Activated T-helper 17 cell treated with anti-CD3 and anti-CD28 coated beads, Interleukin-2, amount 50 U/mL, for 72 hours (primary cell): ENCODE measurements at places on chromosomes 6 and 20.

DNA sequence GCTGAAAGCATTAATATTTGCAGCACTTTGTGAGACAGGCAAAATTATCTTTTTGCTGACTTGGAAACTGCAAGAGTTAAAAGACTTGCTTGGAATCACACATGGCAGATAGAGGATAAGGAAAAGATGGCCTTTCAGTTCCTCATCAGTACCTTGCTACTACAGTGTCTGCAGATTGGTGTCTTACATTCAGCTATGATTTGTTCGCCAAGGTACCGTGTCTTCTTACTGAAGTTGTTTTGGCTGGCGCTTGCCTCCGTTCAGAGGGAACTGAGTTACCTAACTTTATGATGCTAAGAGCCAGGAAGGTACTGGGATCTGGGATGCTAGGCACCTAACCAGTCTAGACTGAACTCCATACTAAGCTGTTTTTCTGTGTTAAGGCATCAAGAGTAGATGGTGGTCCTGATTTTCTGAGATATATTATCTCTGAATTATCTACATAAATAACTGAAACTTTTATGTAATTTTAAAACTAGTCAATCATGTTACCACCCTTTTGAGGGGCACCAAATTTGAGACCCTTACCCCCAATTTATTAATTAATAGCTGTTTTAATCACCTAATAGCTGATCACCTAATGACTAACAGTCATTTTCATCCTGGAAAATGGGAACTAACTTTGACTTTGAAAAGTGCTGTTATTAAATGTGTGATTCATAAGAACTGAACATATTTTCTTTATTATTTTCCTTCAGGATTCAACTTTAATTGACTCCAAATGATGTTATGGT, 2.5 kb downstream of the WTAP start:
- ATAC-seq, result no peak

GRCh38 chr6:168318090-168318489, 1.5 kb downstream of the DACT2 start:
- ATAC-seq, result no peak

- ATAC-seq, result no peak
Observed at GRCh38 chr6:1382331-1382882, 7.0 kb upstream of the FOXF2 start.

GRCh38 chr6:5838656-5839396, 167.9 kb downstream of the NRN1 start:
- no peak for ATAC-seq

DNA sequence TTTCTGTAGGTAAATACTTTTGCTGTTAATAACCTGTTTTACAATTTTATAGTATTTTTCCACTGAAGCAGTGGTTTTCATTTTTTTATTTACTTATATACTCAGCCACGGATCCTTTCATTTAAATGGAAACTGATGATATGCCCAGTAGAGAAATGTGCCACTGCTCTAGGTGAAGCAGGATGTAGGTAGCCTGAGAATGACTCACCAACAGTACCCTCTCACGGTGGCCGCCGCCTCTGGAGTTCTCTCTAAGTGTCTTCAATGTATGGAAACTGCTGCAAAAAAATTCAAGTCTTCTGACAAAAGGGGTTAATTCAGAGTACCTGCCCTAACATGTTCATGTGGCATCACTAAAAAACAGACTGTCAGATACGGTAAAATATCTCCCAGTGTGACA, 6.4 kb downstream of the EYA4 start:
- no peak for ATAC-seq

- no peak for ATAC-seq
Observed at GRCh38 chr6:121506761-121507754, 71.6 kb downstream of the GJA1 start.

DNA sequence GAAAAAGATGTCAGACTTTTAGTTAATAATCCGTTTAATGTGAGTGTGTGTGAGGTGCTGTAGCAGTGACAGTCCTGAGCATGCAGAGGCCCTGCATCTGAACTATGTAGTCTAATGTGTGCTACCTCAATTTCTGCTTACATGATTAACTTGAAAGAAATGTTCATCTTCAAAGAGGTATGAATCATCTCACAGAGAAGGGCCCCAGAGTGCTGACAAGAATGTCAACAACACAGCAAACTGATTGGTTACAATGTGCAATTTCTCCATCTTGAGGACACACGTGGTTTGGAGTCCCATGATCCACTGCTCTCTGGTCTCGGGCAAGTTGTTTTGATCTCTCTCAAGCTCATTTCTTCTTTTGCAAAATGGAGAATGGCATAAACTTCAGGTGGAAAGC, 61.7 kb upstream of the EMILIN3 start:
- ATAC-seq, result peak; percentile 83

- ATAC-seq, result no peak
Observed at GRCh38 chr6:131568726-131569125, 4.3 kb upstream of the ARG1 start.

DNA sequence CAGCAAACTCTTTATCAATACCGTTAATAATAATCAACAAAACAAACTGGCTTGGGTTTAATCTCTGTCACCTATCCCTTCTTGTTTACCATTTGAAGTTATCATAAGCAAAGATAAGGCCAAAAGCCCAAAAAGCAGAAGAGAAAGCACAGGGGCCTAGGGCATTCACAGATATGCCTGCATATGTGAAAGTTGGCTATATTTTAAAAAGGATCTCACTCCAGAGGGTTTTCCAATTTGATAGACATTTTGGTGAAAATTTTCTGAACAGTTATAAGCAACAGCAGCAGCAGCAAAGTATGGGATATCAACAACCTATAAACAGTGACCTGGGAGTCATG, 101.1 kb downstream of the ATXN1 start:
- ATAC-seq, result no peak

GRCh38 chr6:43860285-43860684, 90.3 kb downstream of the VEGFA start:
- no peak for ATAC-seq

- ATAC-seq, result no peak
Observed at GRCh38 chr6:113396730-113397129, 460.4 kb upstream of the MARCKS start.

DNA sequence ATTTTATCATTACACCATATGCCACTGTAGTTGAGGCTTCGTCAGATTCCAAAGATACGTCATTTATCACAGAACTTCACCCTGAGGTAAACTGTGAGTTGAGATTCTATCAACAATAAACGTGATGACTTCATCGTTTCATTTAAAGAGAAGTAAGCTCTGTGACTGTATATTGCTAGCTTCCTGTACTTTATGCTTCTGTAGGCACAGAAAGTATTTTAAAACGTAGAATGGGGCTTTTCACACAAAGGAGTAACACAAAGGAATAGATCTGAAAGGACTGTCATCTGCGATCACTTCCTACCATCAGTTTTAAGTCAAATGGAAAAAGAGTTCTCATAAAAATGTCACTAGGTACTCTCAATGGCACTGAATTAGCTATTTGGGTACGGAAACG, 234.4 kb upstream of the MCHR2 start:
- ATAC-seq, result peak; percentile 32

DNA sequence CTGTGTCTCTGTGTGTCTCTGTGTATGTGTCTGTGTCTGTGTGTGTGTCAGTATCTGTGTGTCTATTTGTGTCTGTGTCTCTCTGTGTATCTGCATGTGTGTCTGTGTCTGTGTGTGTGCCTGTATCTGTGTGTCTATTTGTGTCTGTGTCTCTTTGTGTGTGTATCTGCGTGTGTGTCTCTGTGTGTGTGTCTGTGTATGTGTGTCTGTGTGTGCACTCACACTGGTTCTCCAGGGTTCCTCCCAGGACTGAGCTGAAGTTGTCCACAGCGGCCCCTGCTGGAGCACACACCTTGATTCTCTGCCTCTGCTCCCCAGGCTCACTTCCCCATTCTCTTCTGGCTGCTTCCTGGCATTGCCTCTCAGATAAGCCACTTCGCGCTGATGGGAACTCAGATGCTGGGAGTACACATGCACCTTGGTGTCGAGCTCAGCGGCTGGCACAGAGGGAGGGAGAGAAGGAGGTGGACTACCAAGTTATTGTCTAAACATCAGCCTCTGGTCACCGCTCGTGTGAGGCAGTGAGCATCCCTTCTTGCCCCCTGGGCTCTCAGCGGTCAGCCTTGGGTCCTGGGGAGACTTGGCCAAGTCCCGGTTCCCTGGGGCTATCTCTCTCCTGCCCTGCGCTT, 104.9 kb upstream of the NXT1 start:
- peak; percentile 48 for ATAC-seq

- no peak for ATAC-seq
Observed at GRCh38 chr20:38034961-38035360, 1.4 kb downstream of the RPRD1B start.

GRCh38 chr20:44911264-44911921, 1.5 kb downstream of the PABPC1L start:
- no peak for ATAC-seq

DNA sequence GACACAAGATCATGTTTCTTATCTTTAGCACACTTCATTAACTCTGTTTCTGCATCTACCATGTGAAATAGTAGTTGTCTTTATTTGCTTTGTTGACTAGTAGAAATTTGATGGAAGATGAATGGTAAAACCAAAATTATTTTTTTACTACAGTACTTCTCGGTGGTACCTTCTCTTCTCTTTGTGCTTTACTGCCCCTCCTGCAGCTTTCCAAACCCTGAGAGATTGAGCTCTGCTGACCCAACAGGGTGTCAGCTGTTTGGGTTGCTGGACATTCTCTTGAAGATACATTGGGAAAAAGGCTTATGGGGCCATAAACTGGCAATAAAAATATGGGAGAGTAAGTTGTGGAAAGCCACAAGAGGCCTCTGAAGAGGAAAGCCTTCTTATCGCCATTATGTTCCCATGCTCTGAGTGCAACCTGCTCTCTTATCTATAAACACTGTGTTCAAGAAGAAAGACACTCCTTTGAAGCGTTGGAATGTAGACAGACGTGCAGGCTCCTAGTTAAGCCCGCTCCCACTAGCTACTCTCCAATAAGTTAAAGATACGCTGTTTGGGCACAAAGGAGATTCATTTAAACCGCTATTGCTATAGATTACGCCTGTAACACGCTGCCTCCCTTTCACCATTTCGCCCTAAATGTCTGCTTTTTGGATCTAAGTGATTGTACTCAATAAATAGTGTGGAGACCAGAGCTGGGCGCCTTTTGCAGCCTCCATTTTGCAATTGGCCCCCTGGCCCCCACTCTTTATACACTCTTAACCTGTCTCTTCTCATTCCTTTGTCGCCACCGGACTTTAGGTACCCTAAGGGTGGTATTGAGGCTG, 60.1 kb upstream of the PRSS16 start:
- ATAC-seq, result no peak

- ATAC-seq, result no peak
Observed at GRCh38 chr6:84897988-84898594, 133.7 kb upstream of the TBX18 start.

DNA sequence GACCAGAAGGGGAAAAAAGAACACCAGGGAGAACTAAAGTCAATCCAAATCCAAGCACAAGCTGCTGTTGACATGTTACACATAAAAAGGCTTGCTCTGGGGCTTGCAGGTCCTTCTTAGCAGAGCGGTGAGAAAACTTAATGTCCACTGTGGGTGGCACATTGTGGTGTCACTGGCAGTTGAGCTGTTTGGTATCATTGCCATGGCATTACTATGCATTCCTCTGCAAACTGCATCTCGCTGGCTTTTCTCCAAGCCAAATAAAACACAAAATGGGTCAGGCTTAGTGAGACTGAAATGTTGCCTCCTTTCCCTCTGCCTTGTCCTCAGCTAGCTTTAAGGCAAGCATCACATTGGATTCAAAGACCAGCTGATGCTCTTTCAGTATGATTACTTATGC, 40.9 kb downstream of the LY86 start:
- no peak for ATAC-seq

DNA sequence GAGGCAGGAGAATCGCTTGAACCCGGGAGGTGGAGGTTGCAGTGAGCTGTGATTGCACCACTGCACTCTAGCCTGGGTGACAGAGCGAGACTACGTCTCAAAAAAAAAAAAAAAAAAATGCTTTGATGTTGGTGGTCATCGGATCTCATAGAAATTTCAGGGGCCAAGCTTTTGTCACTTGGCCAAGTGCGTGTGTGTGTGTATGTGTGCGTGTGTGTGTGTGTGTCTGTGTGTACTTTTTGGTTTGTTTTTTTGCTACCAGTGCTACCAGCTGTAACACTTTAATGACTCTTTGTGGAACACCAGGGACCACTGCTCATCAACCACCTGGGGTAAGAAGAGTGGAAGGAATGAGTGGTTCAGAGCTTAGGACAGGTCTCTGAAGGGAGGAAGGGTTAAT, 49.7 kb downstream of the TRAF3IP2 start:
- peak; percentile 26 for ATAC-seq

DNA sequence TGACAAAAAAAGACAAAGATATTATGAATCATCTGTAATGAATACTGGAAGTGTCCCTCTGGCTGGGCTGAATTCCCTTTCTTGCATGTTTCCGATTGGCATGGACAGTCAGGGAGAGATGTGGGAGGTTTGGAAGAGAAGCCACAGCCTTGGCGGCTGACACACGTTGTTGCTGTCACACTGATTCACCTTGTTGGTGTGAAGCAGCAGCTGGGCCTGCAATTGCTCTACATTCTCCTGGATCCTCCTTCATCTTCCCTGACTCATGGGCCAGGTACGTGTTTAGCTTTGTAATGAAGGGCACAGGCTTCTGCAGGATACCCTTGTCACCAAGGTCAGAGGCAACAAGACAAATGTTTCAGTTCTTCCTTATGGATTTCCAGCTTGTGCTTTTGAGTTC, 13.4 kb upstream of the SMIM8 start:
- ATAC-seq, result no peak

- peak; percentile 71 for ATAC-seq
Observed at GRCh38 chr6:38715016-38715689, at the start of gene DNAH8. TSS of gene DNAH8 (plus strand) at chr6:38715311. CDS start at chr6:38722810, 7,499 bp downstream.
